ENCODE measurements at places on chromosomes 1 and 21. TPM values are rescaled to one million over a fixed set of nuclear protein-coding genes. Genes with fewer than 3 reads are reported as not detected.

The LRRC53 gene
- total RNA-seq = not detected

The GJA8 gene
- total RNA-seq = not detected

The TMEM200B gene
- not detected for total RNA-seq

The ZNF436 gene
- 4.9 TPM for total RNA-seq

The PRKAA2 gene
- not detected for total RNA-seq
